ENCODE measurements at places on chromosomes 1 and 21. TPM values are rescaled to one million over a fixed set of nuclear protein-coding genes. Genes with fewer than 3 reads are reported as not detected.

DNA sequence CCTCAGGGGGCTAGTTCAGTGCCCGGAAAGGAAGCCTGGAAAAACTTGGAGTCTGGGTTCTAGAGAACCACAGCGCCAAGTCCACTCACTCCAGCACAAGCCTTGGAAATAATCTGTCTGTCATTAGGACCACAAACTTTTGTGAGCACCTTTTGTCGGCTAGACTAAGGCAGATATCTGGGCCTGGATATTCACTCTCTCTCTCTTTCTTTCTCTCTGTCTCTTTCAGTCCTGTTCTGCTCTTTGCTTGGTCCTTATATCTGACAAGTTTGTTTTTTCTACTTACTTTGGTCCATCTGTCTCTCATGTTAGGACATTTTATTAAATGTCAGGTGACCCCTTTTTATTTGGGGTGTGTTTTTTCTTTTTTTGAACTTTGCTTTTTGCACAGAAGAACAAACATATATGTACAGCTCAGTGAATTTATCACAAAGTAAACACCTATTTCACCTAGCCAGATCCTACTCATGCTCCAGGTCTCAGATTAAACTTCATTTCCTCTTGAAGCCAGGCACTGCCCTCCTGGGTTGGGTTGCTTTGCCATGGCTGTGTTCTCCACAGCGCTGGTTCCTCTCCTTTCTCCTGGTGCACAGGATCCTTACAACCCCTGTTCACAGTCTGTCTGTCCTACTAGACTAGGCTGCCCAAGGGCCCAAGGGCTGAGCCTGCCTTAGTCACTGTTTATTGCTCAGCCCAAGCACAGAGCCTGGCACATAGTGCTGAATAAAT, 40.8 kb downstream of the TCEANC2 start:
- peak; percentile 85 for DNase-seq

- no peak for DNase-seq
Measured at GRCh38 chr1:156436141-156437036, 64.2 kb downstream of the MEF2D start.

- no peak for DNase-seq
Measured at GRCh38 chr1:191151321-191151807, 673.7 kb upstream of the BRINP3 start.

GRCh38 chr1:99702221-99702620, 56.3 kb downstream of the PALMD start:
- no peak for DNase-seq

DNA sequence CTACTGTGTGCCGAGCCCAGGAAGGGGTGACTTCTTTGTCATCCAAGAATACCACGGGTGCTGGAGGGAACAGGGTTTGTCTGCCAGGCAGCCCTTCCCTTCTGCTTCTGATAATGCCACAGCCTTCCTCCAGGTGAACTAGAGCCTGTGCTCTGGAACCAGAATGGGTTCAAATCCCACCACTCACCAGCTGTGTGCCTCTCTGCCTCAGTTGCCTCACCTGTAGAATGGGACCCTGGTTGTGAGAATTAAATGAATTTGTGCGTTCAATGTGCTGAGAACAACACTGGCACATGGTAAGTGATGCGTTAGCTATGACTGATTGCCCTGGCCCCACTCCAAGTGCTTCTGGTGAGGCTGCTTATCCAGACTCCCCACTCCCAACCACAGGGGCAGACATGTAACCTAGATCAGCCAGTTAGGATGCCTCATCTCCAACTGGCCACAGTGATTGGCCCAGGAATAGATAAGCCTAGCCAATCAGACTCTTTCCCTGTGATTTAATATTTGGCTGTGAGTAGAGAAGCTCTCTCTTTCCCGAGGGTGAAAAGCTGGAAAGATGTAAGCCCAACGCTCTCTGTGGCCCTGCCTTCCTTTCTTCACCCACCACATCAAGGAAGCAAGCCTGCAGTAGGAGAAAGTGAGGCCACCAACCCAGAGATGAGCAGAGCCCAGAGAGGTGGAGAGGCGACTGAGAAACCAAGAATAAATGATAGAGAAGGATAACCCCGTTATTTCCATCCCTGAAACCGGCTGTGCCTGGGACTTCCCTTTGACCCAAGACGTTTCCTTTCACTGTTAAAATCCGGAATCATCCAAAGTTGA, 20.8 kb upstream of the LAPTM5 start:
- DNase-seq = no peak

- no peak for DNase-seq
Measured at GRCh38 chr1:185646202-185646683, 87.9 kb upstream of the HMCN1 start.

DNA sequence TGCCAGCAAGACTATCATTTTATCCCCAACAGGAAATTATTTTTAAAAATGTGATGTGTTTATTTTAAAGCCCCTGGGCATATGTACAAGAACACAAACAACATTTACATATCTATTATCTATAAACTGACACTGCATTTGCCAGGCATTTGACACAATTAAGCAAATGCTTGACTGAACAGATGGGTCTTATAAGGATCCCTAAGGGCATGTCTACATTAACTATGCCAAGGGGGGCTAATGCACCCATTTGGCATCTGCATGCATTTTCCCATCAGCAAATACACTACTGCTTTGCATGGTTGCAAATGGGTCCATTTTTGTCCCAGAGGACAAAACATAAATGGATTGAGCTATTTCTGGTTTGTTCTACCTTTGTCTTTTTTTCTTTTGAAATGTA, 884.8 kb upstream of the B3GALT2 start:
- no peak for DNase-seq

LCE3D gene
- not detected for total RNA-seq

TGFB2 gene
- total RNA-seq = 5.8 TPM

- no peak for DNase-seq
Measured at GRCh38 chr1:44602634-44603628, 71.3 kb downstream of the TMEM53 start.

DNA sequence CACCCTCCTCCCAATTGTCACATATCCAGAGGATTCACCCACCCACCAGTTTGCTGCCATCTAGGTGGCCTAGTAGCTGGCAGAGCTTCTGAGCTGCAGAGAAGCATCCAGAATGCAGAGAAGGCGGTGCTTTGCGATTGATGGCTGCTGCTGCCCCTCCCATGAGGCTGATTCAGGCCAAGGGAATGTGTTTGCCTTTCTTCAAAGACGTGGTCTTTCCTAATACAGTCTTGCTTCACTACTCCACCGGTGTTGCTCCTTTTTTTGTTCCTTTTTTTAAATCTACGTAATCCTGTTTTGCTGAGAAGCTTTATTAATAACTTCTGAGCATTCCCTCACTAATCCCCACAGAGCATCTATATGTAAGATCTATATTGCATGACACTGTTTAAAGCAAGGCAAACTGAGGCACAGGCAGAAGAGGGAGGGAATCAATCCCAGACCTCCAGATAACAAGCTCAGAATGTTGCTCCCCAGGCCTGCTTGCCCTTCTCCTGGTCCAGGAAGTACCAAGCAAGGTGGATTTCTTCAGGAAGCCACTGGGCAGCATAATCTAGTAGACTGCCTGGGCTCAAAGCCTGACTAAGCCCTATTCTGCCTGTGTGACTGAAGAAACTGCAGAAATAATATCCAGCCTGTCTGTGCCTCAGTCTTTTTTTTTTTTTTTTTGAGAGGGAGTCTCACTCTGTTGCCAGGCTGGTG, 275.5 kb upstream of the FMN2 start:
- no peak for DNase-seq

- DNase-seq = no peak
Measured at GRCh38 chr1:165313903-165314302, 42.6 kb downstream of the LMX1A start.

DNA sequence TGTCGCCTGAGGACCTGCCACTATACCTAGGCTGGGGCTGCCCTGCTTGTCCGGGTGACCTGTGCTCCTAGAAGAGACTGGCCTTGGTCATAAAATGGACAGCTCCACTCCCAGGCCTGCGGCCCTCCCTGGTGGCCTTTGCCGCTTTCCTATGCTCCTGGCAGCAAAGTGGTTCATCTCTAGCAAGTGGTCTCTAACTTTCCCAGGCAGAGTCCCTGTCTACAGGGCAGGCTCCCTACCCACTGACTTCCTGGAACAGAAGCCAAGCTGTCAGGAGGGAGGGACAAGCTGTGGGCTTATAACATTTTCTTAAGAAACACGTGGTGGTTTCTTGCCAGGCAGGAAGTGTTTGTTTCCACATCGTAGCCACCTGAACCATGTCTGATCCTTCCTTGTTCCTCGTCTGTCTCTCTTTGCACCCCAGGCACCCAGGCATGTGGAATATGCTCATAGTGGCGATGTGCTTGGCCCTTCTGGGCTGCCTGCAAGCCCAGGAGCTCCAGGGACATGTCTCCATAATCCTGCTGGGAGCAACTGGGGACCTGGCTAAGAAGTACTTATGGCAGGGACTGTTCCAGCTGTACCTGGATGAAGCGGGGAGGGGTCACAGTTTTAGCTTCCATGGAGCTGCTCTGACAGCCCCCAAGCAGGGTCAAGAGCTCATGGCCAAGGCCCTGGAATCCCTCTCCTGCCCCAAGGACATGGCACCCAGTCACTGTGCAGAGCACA, 10.1 kb downstream of the H6PD start:
- no peak for DNase-seq

ADAMTSL4 gene
- 55.5 TPM for total RNA-seq

LYST gene
- 30.6 TPM for total RNA-seq

GRCh38 chr1:17393230-17393629, 21.2 kb downstream of the PADI6 start:
- no peak for DNase-seq

DNA sequence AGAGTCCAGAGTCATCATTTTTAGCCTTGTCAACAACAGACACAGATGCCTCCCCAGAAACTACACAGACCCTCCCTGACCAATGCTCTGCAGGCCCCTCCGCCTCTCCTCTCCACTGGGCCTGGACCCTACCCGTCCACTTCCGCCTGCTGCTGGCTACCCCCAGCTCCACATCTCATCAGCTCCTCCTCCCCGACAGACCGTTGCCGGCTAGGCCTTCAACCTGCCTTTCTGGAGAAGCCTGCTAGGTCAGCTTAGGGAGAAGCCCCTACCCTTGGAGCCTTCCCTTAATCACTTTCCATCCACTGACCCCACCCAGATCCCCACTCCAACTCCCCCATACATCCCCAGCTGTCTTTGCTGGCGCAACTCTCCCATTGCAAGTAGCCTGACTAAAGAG, 1.4 kb downstream of the TRIM17 start:
- no peak for DNase-seq

DNA sequence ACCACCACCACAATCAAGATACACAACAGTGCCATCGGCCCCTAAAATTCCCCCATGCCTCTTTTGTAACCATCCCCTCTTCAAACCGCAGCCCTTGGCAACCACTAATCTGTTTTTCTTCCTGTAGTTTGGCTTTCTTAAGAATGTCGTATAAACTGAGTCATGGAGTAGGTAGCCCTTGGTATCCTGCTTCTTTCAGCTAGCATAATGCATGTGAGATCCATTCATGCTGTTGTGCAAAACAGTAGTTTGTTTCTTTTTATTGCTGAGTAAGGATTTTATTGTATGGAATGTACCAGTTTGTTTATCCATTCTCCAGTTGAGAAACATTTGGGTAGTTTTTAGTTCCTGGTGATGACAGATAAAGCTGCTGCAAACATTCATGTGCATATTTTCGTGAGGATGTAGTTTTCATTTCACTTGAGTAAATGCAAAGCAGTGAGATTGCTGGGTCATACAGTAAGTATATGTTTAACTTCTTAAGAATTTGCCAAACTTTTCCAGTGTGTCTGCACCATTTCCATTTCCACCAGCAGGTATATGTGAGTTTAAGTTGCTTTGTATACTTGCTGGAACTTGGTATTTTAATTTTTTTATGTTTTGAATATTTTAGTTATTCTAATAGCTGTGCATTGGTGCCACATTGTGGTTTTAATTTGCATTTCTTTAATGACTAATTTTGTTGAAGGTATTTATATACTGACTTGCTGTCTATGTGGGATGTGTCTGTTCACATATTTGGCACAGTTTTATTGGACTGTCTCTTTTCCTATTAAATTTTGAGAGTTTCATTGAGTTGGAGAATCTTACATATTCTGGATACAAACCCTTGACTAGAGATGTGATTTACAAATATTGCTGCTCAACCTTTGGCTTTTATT, 148.4 kb upstream of the MAP1LC3C start:
- DNase-seq = no peak

DNA sequence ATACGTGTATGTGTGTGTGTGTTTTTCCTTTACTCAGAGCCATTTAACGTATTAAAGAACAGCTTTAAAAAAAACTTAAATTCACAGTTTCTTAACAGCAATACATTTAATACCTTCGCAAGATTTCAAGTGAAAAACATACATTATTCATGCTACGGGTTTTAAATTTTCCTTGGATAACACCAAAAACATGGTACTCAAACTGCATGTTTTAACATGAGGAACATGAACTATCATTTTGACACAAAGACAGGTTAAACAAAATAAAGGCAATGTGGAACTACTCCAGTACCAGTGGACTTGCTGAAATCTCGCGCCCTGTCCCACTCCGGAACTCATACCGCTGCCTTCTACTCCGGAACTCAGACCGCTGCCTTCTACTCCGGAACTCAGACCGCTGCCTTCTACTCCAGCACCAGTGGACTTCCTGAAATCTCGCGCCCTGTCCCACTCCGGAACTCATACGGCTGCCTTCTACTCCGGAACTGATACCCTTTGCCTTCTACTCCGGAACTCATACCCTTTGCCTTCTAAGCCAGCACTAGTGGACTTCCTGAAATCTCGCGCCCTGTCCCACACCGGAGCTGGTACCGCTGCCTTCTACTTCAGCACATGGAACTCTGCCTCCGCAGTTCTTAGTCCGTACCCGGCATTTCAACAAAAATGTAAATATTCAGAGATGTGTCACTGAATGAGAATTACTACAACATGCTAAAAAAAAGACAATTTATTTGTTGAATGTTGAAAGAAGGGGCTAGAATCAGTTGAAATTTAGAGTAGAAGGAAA, 148.6 kb downstream of the NCAM2 start:
- no peak for DNase-seq

DNA sequence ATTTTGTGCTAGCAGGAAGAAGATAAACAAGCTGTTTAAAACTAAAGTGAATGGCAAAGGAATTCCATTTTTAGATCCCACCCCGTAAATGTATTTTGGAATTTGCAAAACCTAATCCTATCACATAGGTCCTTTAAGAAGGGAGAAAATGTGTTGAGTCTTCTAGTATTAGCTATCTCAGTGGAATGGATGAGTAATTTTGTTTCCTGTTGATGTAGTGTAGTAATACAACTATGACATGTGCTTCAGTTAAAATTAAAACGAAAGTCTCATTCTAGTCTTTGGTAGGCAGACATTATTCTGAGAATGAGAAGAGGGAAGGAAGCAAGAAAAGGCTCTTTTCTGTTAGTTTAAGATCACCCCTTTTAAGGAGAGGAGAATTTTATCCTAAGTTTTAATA, 265.9 kb upstream of the C1orf105 start:
- DNase-seq = no peak

DNA sequence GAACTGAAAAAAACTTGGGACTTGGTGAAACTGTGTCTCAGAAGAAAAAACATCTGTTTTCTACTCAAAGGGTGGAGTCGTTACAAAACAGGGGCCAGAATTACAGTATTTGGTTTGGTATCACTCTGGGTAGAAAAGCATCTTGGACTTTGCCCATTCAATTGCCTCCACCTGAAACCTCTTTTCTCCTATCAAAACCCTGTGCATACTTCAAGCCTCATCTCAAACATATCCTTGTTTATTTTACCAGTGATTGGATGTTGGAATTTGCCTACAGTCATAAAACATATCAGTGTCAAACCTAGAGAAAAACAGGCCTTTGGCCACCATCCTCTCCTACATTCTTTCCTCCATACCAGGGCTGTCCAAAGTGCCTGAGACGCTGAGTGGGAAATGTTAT, 281.5 kb downstream of the PLPP3 start:
- DNase-seq = no peak

RABGAP1L gene
- total RNA-seq = 39.3 TPM

PRDM16 gene
- 2.8 TPM for total RNA-seq
